ENCODE measurements at places on chromosomes 2 and 18. TPM values are rescaled to one million over a fixed set of nuclear protein-coding genes. Genes with fewer than 3 reads are reported as not detected.

- H3K4me1 ChIP-seq = peaks cover 24% of the 10 kb centered on the region
- H3K27me3 ChIP-seq = peaks cover 41% of the 10 kb centered on the region
- no peak for DNase-seq
- H3K36me3 ChIP-seq = peaks cover 6% of the 10 kb centered on the region
- H3K27ac ChIP-seq = no peak overlapping the region
Measured at GRCh38 chr2:179262077-179262660, 2.5 kb downstream of the SESTD1 start.

DNA sequence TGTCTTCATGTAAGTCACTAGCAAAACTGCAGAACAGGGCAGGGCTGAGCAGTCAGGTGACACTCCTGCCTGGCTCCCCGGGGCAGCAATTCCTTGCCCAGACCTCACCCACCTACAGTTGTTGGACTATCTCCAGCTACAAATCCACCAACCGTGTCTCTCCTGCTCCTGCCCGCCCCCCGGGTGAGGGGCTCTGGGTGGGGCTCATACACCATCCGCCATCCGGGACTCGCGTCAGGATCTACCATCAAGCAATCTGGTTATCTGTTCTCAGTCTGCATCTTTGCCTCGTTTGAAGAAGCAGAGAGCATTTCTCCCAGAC, 13.5 kb upstream of the GLI2 start:
- no peak overlapping the region for H3K27ac ChIP-seq
- no peaks in the 10 kb centered on the region for H3K36me3 ChIP-seq
- peaks cover 8% of the 10 kb centered on the region for H3K27me3 ChIP-seq
- H3K4me3 ChIP-seq = no peak overlapping the region
- no peak for DNase-seq
- H3K4me1 ChIP-seq = no peaks in the 10 kb centered on the region

- no peak for DNase-seq
- H3K4me1 ChIP-seq = peaks cover 6% of the 10 kb centered on the region
- H3K27ac ChIP-seq = no peak overlapping the region
Measured at GRCh38 chr18:74679006-74679678, 81.5 kb downstream of the ZNF407 start.

DNA sequence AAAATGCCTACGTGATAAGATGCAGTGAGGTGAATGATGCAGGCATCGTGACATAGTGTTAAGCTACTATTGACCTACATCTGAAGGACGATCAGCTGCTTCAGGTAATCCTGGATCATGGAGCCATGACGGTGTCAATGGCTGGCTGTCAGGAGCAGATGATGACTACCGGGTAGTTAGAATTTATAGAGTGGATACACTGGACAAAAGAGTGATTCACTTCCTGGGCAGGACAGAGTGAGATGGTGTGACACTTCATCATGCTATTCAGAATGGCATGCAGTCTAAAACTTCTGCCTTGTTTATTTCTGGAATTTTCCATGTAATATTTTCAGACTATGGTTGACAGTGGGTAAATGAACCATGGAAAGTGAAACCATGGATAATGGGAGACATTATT, 29.5 kb downstream of the METTL8 start:
- no peak overlapping the region for H3K27ac ChIP-seq
- H3K36me3 ChIP-seq = peaks cover 33% of the 10 kb centered on the region
- DNase-seq = no peak
- H3K27me3 ChIP-seq = no peaks in the 10 kb centered on the region

GRCh38 chr2:46695283-46695682, 215.9 kb downstream of the TMEM247 start:
- no peak for DNase-seq
- peaks cover 22% of the 10 kb centered on the region for H3K4me1 ChIP-seq
- H3K4me3 ChIP-seq = no peak overlapping the region

DNA sequence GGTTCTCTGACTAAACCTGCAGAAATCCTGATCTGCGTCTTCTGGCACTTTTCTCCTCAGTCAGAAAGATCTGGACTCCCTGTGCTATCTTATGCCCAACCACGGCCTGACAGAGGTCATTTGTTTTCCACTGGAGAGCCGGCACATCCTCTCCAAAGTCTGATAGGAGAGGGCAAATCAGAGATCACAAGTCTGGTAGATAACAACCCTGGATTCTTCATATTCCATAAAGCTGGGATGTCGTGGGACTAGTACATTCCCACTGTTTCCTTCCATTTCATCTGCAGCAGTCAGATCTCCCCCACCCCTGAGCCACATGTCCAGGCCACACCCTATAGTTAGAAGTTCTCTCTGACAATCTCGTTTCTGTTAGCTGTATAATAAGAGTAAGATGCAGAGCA, 157.0 kb downstream of the MGAT5 start:
- H3K27ac ChIP-seq = no peak overlapping the region
- peaks cover 1% of the 10 kb centered on the region for H3K36me3 ChIP-seq
- no peak overlapping the region for H3K4me3 ChIP-seq
- no peaks in the 10 kb centered on the region for H3K27me3 ChIP-seq
- H3K4me1 ChIP-seq = peaks cover 19% of the 10 kb centered on the region

GRCh38 chr18:53991202-53991601, 233.3 kb downstream of the MBD2 start:
- H3K4me1 ChIP-seq = no peaks in the 10 kb centered on the region
- H3K27me3 ChIP-seq = no peaks in the 10 kb centered on the region
- no peak overlapping the region for H3K4me3 ChIP-seq
- H3K27ac ChIP-seq = no peak overlapping the region

DNA sequence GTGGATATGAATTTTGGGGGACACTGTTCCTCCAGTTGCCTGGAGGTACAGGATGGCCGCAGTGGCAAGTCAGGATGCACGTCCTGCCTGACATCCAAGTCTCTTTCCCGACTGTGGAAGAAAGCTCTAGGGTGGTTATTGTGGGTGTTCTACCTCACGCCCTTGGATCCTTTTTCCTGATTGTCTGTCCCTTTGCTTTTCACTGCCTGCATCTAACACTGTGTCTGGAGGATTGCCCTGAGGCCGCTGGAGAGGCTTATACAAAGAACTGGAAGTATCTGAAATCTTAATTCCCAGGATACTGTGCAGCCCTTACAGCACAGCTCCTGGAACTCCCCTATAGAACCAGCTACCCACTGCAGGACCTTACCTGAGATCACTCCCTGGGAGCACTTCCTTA, 250.5 kb downstream of the TFCP2L1 start:
- H3K4me1 ChIP-seq = no peaks in the 10 kb centered on the region
- H3K27me3 ChIP-seq = peaks cover 3% of the 10 kb centered on the region
- H3K4me3 ChIP-seq = no peak overlapping the region
- H3K36me3 ChIP-seq = no peaks in the 10 kb centered on the region
- DNase-seq = no peak
- no peak overlapping the region for H3K27ac ChIP-seq

GRCh38 chr2:54206596-54206995, 49.4 kb downstream of the TSPYL6 start:
- H3K36me3 ChIP-seq = no peaks in the 10 kb centered on the region
- H3K4me1 ChIP-seq = peaks cover 4% of the 10 kb centered on the region
- H3K27me3 ChIP-seq = peaks cover 1% of the 10 kb centered on the region
- DNase-seq = no peak
- H3K4me3 ChIP-seq = no peak overlapping the region

GRCh38 chr2:98516571-98516970, 71.9 kb downstream of the INPP4A start:
- peaks cover 49% of the 10 kb centered on the region for H3K4me1 ChIP-seq
- no peak overlapping the region for H3K4me3 ChIP-seq
- DNase-seq = no peak
- H3K36me3 ChIP-seq = peaks cover 11% of the 10 kb centered on the region
- peak overlapping the region; percentile 64 for H3K27ac ChIP-seq

- peak; percentile 82 for DNase-seq
- peaks cover 2% of the 10 kb centered on the region for H3K4me1 ChIP-seq
- H3K27me3 ChIP-seq = peaks cover 32% of the 10 kb centered on the region
- H3K36me3 ChIP-seq = no peaks in the 10 kb centered on the region
- H3K27ac ChIP-seq = no peak overlapping the region
Measured at GRCh38 chr2:178306352-178307073, 112.2 kb downstream of the OSBPL6 start.

GRCh38 chr2:219000569-219000960, 7.3 kb upstream of the CRYBA2 start:
- H3K36me3 ChIP-seq = no peaks in the 10 kb centered on the region
- peaks cover 80% of the 10 kb centered on the region for H3K27me3 ChIP-seq

- no peaks in the 10 kb centered on the region for H3K4me1 ChIP-seq
- no peak for DNase-seq
Measured at GRCh38 chr2:82780050-82780449, 1679.0 kb downstream of the SUCLG1 start.

DNA sequence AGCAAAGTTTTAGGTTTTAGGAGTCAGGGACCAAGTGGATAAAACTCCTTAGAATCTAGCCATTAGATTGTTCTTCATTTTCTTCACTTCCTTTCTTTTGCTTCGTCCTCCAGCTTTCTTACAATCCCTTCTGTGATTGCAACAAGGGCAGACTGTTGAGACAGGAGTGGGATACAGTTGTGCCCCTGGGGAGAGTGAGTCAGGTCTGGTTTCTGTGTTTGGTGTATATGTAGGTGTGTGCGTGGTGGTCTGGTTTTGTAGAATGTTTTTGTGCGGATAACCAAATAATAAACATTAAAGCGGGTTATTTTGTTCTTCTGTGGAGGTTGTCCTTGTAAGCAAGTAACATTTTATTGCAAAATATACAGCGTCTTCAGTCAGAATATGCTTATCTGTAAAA, 7.3 kb downstream of the INSIG2 start:
- peaks cover 35% of the 10 kb centered on the region for H3K4me1 ChIP-seq
- DNase-seq = no peak
- no peak overlapping the region for H3K4me3 ChIP-seq
- peaks cover 32% of the 10 kb centered on the region for H3K36me3 ChIP-seq
- H3K27me3 ChIP-seq = no peaks in the 10 kb centered on the region

DNA sequence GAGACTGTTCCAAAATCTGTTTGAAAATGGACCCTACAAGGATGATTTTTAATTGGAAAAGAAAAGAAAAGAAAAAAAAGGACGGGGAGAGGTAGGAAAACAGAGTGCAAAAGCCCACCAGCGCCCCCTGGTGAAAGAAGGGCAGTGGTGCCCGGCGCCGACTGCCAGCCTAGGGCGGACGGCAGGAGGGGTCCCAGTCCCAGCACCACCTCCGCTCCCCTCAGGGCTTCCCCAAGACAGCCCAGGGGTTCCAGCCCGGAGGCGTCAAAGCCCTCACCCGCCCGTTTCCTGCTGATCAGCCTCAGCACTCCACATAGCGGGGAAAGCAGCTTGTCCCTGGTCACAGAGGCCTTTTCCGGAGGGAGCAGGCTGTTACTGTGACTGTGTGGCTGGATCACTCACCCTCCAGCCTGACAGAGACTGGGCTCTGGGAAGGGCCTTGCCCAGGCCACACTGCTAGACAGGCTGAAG, 213.9 kb downstream of the TFCP2L1 start:
- H3K27ac ChIP-seq = no peak overlapping the region
- peaks cover 16% of the 10 kb centered on the region for H3K27me3 ChIP-seq
- no peaks in the 10 kb centered on the region for H3K36me3 ChIP-seq
- H3K4me1 ChIP-seq = no peaks in the 10 kb centered on the region

GRCh38 chr2:210606001-210606400, 49.6 kb downstream of the CPS1 start:
- no peaks in the 10 kb centered on the region for H3K27me3 ChIP-seq
- H3K27ac ChIP-seq = no peak overlapping the region
- H3K36me3 ChIP-seq = no peaks in the 10 kb centered on the region
- H3K4me3 ChIP-seq = no peak overlapping the region

- peaks cover 3% of the 10 kb centered on the region for H3K4me1 ChIP-seq
- peaks cover 15% of the 10 kb centered on the region for H3K27me3 ChIP-seq
- no peaks in the 10 kb centered on the region for H3K36me3 ChIP-seq
- no peak overlapping the region for H3K27ac ChIP-seq
- peak; percentile 90 for DNase-seq
Measured at GRCh38 chr18:3995476-3996102, 459.5 kb downstream of the DLGAP1 start.

DNA sequence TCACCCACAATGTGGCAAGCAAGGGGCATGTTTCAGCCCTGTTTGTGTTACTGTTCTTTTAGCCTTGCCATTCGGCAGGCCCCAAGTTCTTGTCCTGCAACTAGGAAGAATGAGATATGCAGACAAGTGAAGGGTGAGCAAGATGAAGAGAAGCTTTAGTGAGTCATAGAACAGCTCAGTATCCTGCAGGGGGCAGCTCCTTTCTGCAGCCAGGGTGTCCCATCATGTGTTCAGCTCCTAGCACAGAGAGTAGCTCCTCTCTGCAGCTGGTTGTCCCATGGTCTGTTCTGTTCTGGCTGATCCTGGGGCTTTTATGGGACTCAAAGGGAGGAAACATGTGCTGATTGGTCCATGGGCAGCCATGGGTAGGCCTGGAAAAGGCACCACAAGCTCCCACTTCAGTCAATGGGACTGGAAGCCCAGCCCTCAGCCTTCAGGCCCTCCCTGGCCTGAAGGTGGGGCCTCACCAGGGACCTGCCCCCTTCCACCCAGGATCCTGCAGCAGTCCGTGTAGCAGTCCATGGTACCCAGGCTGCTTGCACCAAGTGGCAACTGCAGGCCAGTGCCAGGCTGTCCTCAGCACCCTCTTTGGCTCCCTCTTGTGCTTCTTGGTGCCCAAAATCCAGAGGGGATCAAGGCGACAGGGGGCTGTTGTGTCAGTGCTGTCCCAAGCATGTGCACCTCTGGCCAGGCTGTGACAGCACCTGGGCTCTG, 326.4 kb downstream of the NR4A2 start:
- no peak overlapping the region for H3K4me3 ChIP-seq
- DNase-seq = no peak
- no peaks in the 10 kb centered on the region for H3K36me3 ChIP-seq
- no peaks in the 10 kb centered on the region for H3K4me1 ChIP-seq

DNA sequence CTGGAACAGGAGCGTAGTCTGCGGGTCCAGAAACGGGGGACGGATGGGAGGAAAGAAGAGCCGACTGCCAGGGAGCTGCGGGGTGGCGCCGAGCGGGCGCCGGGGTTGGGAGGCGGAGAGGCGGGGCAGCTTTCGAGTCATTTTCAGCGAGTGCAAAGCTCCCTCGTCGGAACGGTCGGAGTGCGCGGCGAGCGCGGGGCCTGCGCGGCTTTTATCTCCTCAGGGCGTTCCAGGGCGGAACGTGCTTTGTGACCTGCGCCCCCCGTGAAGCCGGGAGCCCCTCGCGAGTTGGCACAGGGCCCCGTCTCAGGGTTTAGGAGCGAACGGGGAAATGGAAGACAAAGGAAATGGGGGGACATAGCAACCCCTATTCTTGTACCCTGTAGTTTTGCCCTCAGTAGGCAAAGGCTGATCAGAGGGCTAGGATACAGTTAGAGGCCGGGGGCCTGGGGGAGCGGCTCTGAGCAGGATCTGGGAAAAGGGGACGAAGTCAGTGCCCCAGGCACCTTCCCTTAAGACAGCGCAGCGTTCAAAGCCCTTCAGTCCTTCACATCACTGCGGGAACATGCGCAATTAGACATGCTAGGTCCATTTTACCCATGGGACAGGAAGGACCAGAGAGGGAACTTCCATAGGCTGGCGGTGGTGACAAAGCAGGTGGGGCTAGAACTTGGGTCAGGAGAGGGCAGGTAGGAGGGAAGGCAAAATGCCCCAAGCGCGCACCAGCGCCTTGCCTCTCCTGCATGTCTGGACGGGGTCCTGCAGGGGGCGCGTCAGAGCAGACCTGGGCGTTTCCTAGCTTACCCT, 60.1 kb upstream of the IL1RL1 start:
- H3K27ac ChIP-seq = peak overlapping the region; percentile 87
- peak overlapping the region; percentile 84 for H3K4me3 ChIP-seq
- peak; percentile 87 for DNase-seq
- peaks cover 33% of the 10 kb centered on the region for H3K4me1 ChIP-seq
- peaks cover 2% of the 10 kb centered on the region for H3K27me3 ChIP-seq

GRCh38 chr2:190571686-190572085, 37.2 kb upstream of the NEMP2 start:
- no peak overlapping the region for H3K4me3 ChIP-seq
- no peak overlapping the region for H3K27ac ChIP-seq
- DNase-seq = no peak
- H3K4me1 ChIP-seq = peaks cover 9% of the 10 kb centered on the region

Gene ZNF397
- 22.6 TPM for total RNA-seq

Gene SCN9A
- not detected for total RNA-seq

Gene NRP2
- total RNA-seq = 64.4 TPM

Gene SERPINB3
- total RNA-seq = not detected

Gene CCBE1
- total RNA-seq = not detected

Gene SNED1
- 1.9 TPM for total RNA-seq

Gene HMSD
- total RNA-seq = 25.0 TPM

Gene MARS2
- total RNA-seq = 23.1 TPM

Gene ALPG
- not detected for total RNA-seq

Measured in activated CD4-positive, alpha-beta T cell treated with anti-CD3 and anti-CD28 coated beads, Interleukin-2, amount 10 ng/mL, durations not matched to agents 24 days and 14 days (primary cell).